Activated T-helper 9 cell treated with anti-CD3 and anti-CD28 coated beads, Interleukin-2, amount 50 U/mL, for 16 hours (primary cell): ENCODE measurements at places on chromosomes 1 and 21.
A peak's percentile ranks its signal among the peaks of the same experiment; 100 is the strongest.

DNA sequence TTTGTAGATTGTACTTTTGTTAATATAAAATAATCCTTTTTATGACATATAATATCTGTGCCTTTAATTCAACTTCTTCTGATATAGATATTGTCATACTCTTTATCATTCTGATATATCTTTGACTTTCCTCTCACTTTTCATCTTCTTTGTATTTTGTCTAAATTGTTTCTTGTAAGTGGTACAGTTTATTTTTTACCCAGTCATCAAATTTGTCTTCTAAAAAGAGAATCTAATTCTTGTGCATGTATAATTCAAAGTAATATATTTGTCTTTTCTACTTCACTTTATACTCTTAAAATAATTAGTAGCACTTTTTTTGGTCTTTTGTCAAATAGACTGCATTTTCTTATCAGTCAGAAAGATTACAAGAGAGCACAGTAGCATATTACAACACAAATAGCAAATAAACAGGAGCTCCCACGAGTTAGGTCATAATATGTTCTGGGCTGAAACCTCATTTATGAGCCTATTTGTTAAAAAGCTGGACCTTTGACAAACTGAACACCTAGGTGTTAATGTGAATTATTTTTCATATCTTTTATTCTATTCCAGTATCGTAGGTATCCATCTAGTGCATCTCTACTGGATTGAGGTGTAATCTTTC, 379.7 kb upstream of the B3GALT2 start:
- no peak for DNase-seq

DNA sequence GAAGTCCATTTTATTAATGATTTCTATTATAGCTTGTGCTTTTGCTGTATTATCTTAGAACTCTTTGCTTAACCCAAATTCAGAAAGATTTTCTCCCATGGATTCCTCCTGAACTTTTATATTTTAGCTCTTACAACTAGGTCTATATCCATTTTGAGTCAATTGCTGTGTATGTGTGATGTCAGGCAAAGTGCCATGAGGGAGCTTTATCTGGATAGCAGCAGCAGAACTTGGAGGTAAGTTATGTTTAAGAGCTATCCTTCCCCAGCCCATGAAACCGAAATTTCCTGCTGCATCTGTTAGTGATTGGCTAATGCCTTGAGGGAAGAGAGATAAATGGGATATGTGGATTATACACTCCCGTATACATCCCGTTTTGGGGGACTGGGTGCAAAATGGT, 29.9 kb downstream of the ADAM30 start:
- no peak for DNase-seq

GRCh38 chr1:222948079-222948478, 133.2 kb downstream of the DISP1 start:
- no peak for DNase-seq

DNA sequence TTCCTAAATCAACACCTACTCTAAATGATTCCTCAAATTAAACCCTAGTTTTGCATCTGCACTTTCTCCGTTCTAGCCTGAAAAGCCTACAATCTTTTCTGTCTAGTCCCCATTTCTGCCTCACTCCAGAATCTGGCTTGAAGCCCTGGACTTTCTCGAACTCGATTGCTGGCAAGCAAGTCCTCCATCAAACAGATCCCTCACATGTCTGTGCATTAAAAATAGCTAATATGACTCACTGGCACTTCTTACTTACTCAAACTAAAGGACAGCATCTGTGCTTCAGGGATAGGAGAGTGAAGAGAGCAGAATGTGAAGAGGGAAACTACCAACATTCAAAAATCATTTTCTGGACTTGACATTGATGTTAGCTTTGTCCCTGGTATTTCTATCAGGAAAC, 51.8 kb upstream of the CXADR start:
- no peak for DNase-seq

GRCh38 chr1:205269711-205270110, 42.0 kb downstream of the TMCC2 start:
- no peak for DNase-seq

DNA sequence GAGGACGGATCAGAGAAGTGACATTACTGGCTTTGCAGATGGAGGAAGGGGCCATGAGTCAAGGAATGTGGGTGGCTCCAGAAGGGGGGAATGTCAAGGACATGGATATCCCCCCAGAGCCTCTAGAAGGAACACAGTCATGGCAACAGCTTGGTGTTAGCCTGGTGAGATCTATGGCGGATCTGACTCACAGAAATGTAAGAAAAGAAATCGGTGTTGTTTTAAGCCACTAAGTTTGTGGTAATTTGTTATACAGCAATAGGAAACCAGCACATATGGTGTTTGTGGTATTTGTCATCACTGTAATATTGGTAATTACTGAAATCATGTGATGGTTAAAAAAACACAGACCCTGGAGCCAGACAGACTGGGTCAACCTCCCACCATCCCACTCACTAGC, 236.2 kb downstream of the SETD4 start:
- no peak for DNase-seq

DNA sequence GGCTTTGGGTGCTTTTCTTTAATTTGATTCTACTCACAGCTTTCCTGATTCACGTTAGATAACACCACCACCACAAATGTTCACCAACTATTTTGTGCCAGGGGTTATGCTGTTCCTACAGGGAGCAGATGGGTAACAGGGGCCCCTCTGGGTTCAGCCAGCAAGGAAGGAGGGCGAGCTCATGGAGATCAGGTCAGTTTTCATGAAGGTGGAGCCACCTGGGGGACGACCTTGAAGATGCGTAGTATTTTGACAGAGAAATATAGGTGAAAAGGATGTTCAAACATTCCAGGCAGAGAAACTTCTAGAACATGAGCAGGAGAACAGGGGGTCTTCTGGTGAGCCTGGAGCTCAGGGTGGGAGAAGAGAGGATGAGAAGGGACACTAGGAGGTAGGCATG, 28.9 kb downstream of the KIAA0040 start:
- no peak for DNase-seq

- no peak for DNase-seq
Observed at GRCh38 chr1:233237647-233238046, 57.9 kb downstream of the PCNX2 start.

- no peak for DNase-seq
Observed at GRCh38 chr1:184975208-184975870, 1.0 kb upstream of the NIBAN1 start.

DNA sequence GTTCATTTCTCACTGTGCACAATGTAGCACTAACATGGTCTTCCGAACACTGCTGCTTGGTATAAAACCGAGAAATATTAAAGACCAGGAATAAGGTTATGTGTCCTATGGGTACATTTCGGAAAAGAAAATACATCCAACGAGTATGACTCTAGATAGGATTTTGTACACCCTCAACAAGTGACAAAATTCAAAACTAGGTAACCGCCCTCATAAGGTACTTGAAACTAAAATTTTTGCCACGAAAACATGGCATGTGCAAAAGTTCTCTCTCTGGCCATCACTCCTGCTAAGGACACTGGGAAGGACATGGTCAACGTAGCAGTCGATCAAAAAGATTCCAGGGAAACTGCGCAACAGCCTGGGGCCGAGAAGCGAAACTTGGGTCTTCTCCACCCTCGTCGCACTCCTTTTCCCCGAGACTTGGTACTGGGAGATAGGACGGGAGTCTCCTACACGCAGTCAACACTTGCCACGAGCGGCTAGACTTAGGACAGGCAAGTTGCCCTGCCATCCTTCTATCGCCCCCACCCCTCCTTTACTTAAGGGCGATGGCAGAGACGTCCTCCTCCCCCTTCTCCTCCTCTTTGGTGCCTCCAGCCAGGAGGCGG, 338 bp upstream of the TOR1AIP1 start:
- no peak for DNase-seq

DNA sequence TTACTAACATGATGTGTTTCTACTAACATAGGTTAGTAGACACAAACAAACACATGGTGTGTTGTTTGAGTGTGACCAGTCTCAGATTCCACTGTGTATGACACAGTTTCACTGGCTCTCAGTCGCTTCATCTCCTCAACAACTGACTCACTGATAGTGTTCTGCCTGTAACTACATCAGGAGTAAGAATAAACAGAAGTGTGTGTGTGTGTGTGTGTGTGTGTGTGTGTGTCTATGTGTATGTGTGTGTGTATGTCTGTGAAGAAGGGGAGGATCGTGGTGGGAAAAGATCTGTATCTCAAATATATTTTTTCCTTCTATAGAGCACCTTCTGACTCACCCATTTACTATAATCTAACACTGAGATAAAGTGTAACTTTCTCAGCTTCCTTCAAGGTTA, 391.0 kb downstream of the PTPRC start:
- no peak for DNase-seq

DNA sequence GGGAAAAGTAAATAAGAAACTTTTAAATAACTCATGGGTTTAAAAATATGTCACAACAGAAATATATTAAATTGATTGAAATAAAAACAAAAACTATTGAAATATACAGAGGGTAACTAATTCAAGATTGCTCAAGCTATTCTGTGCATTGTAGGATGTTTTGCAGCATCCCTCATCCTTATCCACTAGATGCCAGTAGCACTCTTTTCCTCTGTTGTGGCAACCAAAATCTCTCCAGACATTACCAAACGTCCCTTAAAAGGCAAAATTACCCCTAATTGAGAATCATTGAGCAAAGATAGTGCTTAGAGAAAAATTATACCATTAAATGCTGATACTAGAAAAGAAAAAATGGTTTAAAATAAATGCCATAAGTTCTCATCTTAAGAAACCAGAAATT, 682.6 kb downstream of the RWDD3 start:
- no peak for DNase-seq

DNA sequence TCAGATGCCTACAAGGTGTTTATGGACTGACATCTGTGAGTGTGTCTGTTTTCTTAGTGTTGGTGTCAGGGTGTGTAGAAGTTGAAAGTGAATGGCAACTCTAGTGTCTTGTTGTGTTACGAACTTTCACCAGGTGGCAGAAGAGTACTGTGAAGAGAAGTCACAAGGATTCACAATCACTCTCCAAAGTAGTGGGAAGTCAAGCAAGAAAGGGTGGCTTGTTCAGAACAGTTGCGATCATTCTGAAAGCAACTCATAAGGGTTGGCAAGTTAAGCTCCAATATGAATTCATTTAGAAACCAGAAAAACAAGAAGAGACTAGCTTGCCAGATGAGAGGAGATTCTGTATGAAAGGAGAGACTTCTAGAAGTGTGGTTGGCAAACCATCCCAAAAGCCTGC, 86.1 kb downstream of the FASLG start:
- no peak for DNase-seq

DNA sequence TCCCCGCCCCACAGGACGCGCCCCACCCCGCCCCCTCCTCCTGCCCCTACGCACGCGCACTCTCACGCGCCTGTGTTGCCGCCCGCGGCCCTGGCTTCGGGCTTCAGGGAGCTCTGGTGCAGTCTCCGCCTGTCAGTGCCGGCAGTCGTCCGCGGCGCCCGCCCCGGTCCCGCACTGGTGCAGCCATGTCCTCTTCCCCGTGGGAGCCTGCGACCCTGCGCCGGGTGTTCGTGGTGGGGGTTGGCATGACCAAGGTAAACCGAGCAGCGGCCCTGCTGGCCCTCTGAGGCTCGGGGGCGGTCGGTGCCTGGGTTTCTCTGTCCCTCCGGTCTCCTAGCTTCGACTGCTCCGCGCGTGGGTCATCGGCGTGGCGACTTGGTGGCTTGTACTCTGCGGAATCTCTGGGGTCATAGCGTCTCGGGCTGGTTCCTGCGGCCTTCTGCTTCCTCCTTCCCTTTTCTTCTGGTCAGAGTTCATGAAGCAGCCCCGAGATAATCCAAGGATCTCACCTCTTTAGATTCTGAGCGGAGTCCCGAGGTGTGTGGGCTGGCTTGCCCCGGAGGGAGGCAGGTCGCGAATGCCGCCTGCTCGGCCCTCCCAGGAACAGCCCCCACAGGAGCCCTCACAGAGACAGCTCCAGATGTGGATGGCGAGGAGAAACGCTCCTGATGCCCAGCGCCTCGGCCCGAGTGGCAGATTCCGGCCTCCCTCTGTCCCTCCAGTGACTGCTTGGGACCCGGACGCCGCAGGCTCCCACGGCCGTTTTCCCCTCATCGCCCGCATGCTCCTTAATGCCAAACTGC, at the start of gene SCP2:
Gene SCP2, plus strand, starts transcription at position 65 of the 803 bp plus-strand sequence. Its CDS starts 121 bp downstream, at position 186.
- peak; percentile 77 for DNase-seq

- DNase-seq, result no peak
Observed at GRCh38 chr1:89171067-89171438, 4.8 kb downstream of the GBP7 start.

GRCh38 chr1:19477284-19478249, 7.8 kb downstream of the CAPZB start:
- no peak for DNase-seq

GRCh38 chr1:245651093-245651492, 496.3 kb downstream of the KIF26B start:
- DNase-seq, result no peak

GRCh38 chr1:202121006-202121405, 1.7 kb upstream of the GPR37L1 start:
- no peak for DNase-seq

DNA sequence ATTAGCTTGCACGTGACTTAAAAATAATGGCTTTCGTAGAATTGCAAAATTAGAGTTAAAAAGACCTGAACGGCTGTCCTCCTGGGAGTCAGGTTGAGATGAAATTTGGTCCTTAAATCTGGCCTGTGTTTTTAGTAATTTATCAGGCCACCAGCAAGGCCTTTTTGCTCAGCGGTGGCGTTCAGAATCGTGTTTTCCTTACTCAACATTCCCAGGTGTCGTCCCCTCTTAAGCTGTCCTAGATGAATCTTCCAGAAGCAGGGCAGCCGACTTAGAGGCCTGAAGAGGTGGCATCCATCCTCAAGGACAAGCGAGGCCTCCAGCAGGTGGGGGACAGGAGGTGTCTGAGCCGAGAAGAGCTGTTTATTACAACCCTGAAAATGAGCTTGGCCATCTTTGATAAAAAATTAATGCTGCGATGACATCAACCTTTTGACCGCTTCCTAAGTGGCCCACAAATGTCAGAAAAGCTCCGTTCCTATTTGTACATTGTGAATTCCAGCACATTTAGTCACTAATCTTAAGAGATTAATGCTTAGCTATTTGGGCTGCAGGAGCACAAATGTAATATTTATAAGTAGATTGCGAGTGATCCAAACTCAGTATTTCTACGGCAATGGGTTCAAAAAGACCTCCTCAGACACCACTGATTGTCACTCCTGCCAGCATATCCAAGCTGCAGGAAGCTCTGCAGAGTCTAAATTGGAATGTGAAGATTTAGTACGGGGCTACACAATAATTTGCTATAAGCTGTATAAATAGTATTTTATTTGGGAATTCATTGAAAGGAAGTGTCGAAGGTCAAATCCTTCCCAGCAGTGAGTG, 344.1 kb upstream of the VAMP3 start:
- DNase-seq, result no peak
